Iris pigment epithelial cell (primary cell): ENCODE measurements at places on chromosomes 13 and 19.
A peak's percentile ranks its signal among the peaks of the same experiment; 100 is the strongest.

- no peak for DNase-seq
Observed at GRCh38 chr19:6718111-6718740, 2.2 kb downstream of the C3 start.

- DNase-seq = no peak
Observed at GRCh38 chr13:35596321-35597030, 120.0 kb upstream of the MAB21L1 start.

GRCh38 chr19:55704494-55705245, 29.6 kb downstream of the EPN1 start:
- DNase-seq = no peak

DNA sequence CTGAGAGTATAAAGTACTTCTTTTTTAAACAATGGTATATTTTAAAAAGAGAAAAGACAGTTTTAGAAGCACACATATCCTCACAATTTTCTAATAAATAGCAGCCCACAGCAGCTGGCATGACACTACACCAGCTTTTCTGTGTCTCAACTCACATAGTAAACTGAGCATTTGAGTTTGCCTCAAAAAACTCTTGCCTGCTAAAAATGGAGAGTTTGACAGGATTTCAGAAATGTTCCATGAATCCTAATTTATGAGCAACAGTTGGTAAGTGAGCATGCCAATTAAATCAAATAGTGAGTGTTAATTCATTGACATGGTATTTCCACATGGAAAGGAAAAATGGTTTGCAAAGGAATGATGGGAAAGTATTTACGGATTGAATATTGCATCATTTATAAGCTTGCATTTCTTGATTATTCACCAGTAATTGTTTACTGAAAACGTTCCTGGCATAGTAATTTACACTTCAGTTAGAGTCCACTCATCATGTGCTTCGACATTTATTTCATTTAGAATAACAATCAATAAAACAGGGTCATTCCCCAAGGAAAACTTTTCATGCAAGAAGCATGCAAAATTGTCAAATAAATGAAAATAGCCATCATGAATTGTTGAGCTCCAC, 323.0 kb downstream of the EFNB2 start:
- DNase-seq = no peak

- DNase-seq = no peak
Observed at GRCh38 chr19:1293782-1294604, 8.3 kb downstream of the EFNA2 start.

DNA sequence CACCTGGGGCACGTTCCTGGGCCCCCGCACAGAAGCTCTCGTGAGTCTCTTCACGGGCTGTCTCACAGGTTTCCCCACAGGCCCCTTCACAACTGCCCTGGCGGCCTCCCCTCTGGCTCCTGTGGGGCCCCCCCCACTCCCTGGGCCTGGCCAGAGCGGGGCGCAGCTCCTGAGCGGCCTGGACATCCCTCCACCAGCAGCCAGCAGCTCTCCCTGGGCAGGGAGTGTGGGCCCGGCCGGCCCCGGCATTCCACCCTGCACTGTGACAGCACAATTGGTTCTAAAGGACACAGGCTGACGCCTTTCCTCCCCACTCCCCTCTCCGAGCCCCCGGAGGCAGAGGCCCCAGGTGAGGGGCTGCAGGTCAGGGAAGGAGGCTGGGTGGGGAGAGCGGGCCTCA, 9.5 kb upstream of the TIMM13 start:
- DNase-seq = no peak

DNA sequence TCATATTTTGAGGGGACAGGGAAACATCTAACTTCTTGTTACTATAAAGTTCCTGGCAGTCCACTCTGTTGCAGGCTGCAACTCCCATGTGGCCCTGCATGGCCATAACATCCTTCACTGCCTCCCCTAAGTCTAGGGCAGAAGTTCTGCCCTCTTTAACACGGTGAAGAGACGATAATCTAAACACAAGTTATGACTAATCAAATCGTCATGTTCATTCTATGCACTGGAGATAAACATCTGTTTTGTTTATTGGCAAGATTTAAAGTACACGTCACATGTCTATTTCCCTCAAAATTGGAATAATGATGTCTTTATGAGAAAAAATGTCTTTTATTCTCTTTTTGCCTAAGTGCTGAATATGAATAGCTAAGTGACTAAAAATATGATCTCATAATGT, 1629.4 kb downstream of the PCDH9 start:
- peak; percentile 87 for DNase-seq

DNA sequence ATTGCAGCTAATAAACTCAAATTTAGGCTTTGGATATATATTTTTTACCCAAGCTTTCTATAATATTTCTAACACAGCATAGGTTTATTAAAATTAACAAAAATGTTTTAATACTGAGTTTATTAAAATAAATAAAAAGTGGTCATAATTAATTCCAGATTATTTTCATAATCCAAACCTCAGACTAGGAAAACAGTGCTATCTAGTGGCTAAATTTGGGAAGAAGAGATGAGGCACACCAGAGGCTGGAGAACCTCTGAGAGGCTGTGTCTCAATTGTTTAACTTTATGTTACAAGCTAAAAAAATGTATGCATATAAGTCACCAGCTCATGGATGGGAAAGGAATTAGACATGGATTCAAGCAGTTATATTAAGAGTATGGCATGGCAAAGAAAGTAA, 392.5 kb downstream of the DIAPH3 start:
- DNase-seq = peak; percentile 51

DNA sequence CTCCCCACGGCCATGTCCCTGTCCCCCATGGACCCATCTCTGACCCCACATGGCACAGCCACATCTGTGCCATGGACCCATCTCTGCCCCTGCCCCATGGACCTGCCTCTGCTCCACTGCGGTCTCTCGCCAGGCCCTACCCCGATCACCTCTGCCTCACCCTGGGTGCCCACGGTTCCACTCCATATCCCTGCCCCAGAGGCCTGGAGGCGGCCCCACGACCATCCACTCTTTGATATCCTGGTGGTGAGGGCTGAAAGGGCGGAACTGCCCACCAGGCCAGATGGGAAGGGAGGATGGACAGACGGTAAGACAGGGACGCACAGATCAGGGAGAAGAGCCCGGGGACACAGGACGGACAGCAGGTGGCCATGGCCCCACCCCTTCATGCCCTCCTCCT, 327 bp downstream of the PTGER1 start:
- no peak for DNase-seq

GRCh38 chr19:45464274-45464673, 3.5 kb upstream of the FOSB start:
- no peak for DNase-seq

- DNase-seq = no peak
Observed at GRCh38 chr13:112331675-112332074, 44.5 kb upstream of the SPACA7 start.

DNA sequence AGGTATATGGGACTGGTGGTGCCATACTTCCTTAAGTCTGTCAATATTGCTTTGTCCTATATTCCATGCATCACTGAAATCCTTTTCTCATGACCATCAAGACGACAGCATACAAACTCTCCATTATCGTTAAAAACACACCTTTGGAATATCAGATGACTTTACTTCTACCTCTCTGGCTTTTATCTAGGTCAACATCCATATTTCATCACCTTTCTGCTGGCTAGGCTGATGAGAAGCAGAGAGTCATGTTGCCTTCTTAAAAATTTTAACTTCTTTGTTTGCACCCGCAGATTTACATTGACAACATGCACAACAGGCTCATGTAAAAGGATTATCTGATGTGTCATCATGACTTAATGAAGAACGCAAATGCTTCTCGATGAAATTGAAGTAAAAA, 771.4 kb downstream of the OLFM4 start:
- DNase-seq = no peak

DNA sequence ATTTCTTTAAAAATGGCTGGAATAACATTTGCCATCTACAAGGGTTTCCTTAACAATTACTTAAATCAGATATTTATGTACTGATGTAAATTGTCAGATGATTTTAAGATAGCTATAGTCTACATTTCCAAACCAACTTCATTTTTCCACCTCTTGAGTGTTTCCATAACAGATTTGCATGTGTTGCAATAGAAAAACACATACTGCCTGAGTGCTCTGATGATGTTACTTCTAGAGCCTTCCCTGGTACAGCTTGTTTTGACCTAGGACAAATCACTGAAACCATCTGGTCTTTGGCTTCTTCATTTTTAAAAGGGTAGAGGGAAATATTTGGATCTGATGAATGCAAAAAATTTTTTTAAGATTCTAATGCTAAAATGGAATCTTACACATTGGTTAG, 245.9 kb downstream of the PCDH9 start:
- peak; percentile 56 for DNase-seq

DNA sequence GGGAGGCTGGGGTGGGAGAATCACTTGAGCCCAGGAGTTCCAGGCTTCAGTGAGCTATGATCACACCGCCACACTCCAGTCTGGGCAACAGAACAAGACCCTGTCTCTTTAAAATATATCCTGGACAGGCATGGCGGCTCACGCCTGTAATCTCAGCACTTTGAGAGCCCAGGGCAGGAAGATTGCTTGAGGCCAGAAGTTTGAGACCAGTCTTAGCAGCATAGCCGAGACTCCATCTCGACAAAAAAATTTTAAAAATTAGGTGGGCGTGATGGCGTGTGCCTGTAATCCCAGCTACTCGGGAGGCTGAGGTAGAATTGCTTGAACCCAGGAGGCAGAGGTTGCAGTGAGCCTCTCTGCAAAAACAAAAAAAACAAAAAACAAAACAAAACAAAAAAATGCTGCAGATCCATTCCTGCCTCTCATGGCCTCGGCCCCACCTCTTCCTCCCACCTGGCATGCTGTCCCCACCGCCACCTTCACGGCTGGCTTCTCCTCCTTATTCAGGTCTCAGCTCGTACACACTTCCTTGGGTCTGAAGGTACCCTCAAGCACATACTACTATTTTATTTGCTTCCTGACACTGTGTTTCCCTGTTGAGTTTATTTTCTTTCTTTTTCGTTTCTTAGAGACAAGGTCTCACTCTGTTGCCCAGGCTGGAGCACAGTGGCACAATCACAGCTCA, 5.3 kb downstream of the RFX1 start:
- DNase-seq = no peak

- no peak for DNase-seq
Observed at GRCh38 chr13:42617221-42617620, 43.3 kb downstream of the TNFSF11 start.

GRCh38 chr19:36256853-36257519, 42.1 kb downstream of the ZNF146 start:
- DNase-seq = no peak

DNA sequence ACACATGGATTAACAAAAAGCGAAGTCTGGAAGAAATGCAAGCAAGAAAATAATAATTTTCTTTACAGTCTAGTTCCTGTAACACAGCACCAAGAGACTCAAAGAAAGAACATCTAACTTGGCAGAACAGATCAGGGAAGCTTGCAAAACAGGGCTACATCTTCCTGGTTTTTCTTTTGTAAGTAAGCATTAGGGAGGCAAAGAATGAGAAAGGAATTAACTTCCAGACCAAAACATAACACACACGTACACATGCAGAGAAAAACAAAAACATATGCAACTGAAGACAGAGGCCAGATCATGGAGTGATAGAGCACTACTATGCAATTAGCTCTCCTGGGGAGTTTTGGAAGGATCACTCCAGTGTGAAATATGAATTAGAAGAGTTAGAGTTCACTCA, 120.5 kb downstream of the DIAPH3 start:
- DNase-seq = peak; percentile 35

DNA sequence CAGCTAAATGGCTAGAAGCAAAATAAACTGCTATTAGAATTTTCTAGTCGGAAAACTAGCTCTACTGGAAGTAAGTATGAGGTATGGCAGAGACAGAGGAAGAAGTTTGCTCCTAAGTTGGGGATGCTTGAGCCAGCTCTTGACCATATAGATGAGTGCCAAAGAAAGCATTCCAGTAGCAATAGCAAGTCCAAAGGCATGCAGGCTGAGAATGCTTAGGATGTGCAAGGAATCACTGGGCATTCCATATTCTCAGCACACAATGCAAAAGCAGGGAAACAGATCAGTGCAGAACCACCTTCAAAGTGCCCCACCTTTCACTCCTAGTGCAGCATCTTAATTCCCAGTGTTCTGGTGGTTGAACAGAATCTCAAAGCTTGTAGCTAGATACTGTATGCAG, 32.9 kb downstream of the SERTM1 start:
- DNase-seq = peak; percentile 64

- no peak for DNase-seq
Observed at GRCh38 chr19:7217861-7218260, 76.4 kb downstream of the INSR start.

DNA sequence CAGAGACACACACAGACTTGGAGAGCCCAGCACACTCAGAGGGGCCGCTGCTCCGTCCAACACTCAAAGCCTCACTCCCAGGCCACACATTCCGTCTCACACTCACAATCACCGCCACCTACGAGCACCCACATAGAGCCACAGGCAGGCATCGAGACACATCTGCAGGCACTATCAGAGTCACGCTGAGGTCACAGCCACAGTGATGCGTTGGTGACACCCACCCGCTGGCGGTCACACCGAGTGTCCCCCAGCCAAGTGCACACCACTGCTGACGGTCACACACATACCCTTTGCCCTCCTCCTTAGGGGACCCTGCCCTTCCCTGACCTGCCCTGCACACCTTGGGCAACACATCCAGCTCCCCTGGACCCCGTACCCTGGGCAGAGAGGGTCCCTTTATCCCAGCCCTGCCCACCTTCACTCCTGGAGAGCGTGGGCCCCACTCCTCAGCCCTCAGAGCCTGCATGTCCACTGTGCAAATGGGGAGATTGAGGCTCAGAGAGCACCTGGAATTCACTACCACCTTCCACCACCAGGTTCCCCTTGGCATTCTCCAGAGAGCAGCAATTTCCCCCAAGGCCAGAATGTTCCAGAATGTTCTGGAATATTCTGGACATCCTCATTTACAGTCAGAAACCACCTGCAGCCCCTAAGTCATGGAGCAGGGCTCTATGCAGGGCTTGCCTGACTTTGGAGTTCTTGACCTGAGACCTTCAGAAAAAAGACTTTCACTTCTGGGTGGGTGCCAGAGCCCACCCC, 5.4 kb downstream of the FUT5 start:
- DNase-seq = no peak

- DNase-seq = no peak
Observed at GRCh38 chr13:106981051-106981450, 413.1 kb upstream of the ARGLU1 start.

DNA sequence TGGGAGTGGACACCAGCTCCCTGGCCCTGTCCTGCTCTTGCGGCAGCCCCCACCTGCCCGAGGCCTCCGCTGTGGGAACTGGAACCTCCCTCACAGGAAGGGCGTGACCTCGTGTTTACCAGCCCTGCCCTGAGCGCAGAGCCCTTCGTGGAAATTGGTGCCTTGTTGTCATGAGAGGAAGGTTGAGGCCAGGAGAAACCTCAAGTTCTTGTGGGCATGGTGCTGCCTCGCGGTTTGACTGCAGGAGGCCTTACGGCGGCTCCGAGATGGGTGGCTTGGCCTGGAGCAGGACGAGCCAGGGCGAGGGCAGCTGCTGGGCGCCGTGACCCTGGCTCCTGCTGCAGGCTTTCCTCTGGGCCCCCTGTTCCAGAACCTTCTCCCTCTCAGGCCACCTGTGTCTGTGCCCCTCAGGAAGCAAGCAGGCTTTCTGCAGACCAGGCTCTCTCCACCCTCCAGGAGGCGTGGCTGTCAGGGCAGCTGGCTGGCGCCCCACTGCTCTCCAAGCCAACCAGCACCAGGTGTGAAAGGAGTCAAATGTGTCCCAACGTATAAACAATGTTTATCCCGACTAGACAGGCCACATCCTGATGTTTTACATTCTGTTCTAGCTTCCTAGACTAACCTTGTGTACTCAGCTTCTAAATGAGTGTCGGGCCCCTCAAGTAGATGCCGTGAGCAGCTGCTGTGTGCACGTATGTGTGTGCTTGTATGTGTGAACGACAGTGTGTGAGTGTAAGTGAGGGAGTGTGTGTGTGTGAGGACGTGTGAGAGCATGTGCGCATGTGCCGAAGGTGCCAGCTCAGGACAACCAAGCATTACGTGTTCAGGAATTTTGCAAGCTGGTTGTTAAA, 10.4 kb upstream of the RASA3 start:
- DNase-seq = no peak
